GM20000 (cell line): ENCODE measurements at places on chromosomes 3 and 15.

- no peak for DNase-seq
Observed at GRCh38 chr15:29040370-29040751, 154.6 kb downstream of the APBA2 start.

DNA sequence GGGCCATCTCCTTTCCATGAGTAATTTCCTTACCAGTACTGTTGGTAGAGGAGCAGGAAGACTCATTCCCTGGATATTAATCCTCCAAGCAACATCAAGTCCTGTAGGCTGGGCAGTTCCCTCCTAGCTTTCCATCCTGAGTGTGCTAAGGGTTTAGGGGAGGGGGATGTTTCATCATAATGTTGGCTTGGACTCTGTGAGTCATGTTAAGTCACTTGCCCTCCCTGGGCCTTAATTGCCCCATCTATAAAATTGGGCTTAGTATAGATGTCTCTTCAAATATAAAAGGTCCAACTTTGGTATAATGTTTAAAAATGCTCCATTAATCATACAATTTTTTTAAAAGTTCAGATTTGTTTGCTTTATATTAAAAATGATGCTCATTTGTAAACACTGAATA lies 52.7 kb downstream of the TLE3 start:
- no peak for DNase-seq

GRCh38 chr15:92930776-92931175 lies 30.7 kb downstream of the CHD2 start:
- DNase-seq, result no peak

GRCh38 chr3:61005591-61005990 lies 245.7 kb downstream of the FHIT start:
- DNase-seq, result no peak

- DNase-seq, result no peak
Observed at GRCh38 chr3:194382892-194383223, 13.3 kb upstream of the LRRC15 start.

DNA sequence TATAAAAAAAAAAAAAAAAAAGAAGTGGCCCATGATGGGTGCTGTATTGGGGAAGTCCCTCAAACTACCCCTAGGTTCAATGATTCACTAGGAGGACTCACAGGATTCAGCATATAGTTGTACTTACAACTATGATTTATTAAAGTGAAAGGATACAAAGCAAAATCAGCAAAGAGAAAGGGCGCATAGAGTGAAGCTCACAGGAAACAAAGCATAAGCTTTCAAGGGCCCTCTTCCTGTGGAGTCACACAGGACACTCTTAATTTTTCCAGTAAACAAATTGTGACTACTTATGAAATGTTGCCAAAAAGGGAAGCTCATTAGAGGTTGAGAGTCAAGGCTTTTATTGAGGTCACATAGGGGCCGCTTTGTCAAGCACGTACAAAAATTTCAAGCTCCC lies 153.7 kb upstream of the GAP43 start:
- peak; percentile 16 for DNase-seq

GRCh38 chr15:73368301-73369136 lies at the start of gene HCN4:
HCN4 (minus strand) TSS chr15:73368958; CDS start chr15:73368270, 688 bp downstream.
- peak; percentile 44 for DNase-seq

- DNase-seq, result peak; percentile 67
Observed at GRCh38 chr3:59386165-59386564, 336.3 kb upstream of the CFAP20DC start.
